AML-193 (cell line): ENCODE measurements at places on chromosomes 16 and 17.
A peak's percentile ranks its signal among the peaks of the same experiment; 100 is the strongest.

GRCh38 chr17:27241346-27241946 is 52.5 kb upstream of the WSB1 start:
- peak; percentile 24 for DNase-seq

DNA sequence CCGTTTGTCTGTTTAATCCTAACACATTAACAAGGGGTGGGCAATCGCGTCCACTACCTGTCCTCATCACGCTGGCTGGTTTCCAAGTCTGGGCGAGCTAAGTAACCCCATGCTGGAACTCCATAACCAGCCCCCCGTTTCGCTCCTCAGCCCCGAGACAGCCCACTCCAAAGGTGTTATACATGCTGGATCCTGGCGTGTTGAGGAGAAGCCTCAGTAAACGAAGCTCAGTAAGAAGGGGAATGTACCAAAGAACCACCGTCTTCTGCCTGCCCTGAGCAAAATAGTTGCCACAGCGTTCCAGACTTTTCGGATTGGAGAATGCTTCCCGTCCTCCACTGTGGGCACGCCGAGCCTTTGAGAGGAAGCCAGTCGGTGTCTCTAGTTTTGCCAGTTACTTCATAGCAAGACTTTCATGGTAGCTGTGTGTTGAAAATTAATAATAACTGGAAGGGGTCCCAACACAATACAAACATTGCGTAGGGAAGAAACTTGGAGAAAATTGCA is 16.1 kb upstream of the C17orf78 start:
- no peak for DNase-seq

- DNase-seq: no peak
These were observed 48.2 kb downstream of the CEP112 start for GRCh38 chr17:66143657-66144282.

GRCh38 chr16:85126705-85127378 is 14.6 kb upstream of the CIBAR2 start:
- no peak for DNase-seq

DNA sequence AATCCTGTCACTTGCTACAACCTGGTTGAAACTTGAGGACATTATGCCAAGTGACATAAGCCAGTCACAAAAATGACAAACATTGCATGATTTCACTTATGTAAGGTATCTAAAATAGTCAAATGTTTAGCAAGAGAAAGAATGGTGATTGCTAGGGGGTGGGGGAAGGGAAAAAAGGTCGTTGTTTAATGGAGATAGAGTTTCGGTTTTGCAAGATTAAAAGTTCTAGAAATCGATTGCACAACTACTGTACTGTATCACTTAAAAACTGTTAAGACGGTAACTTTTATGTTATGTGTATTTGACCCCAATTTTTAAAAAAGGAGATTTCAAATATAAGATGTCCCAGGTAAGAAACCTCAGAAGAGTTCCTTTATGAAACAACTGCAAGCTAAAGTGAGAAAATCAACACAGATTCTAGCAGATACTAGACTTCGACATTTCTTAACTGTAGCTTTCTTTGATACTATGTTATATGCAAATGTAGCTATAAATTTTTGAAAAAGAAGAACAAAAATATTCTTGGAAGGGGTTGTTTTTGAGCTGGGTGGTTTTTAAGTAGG is 5.9 kb downstream of the MEOX1 start:
- DNase-seq: peak; percentile 52

- DNase-seq: peak; percentile 29
These were observed 17.0 kb upstream of the ABCA8 start for GRCh38 chr17:68972119-68972704.

GRCh38 chr16:82582975-82583374 is 43.8 kb upstream of the CDH13 start:
- no peak for DNase-seq

DNA sequence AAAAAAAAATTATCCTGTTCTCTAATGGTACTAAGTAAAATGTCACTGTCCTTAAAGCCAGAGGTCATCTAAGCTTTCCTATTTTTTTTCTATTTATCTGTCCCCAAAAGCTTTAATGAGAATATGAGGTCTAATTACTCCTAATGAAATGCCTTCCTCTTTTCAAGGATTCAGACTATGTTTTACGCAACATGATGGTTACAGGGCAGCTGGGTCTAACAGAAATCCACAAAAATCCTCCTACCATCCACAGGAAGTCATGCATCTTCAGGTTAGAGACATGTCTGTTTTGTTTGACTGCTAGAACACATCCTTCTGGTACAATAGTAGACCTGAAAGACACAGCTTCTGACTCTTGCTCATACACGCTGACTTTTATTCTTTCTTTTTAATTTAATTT is 29.7 kb upstream of the NSRP1 start:
- peak; percentile 79 for DNase-seq

DNA sequence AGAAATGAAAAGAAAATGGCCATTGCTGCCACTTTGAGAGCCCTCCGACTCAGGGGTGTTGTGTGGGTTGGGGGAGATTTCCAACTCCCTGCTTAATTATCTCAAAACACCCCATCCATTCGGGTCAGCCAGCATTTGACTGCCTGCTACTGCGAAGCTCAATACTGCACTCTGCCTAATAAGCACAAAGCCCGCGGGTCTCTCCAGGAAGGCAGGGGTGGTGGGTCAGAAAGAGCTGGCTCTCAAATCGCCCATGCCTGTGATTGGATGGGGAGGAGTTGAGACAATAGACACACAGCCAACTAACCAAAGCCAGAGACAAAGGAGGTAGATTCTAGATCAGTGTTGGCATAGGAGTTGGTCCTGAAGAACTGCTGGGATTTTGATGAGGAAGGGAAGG is 2.3 kb upstream of the XAF1 start:
- DNase-seq: no peak
